ENCODE measurements at places on chromosomes 7 and 10.

- DNase-seq = no peak
These were observed 83.8 kb upstream of the TMEM168 start for GRCh38 chr7:112873831-112874553.

- no peak for DNase-seq
These were observed 162.5 kb upstream of the CELF2 start for GRCh38 chr10:10855151-10855581.

- no peak for DNase-seq
These were observed 108.8 kb upstream of the PCLO start for GRCh38 chr7:83271212-83272099.

- no peak for DNase-seq
These were observed 10.0 kb upstream of the DUSP5 start for GRCh38 chr10:110487411-110488331.

- DNase-seq = no peak
These were observed 37.1 kb downstream of the MASTL start for GRCh38 chr10:27192284-27192683.

DNA sequence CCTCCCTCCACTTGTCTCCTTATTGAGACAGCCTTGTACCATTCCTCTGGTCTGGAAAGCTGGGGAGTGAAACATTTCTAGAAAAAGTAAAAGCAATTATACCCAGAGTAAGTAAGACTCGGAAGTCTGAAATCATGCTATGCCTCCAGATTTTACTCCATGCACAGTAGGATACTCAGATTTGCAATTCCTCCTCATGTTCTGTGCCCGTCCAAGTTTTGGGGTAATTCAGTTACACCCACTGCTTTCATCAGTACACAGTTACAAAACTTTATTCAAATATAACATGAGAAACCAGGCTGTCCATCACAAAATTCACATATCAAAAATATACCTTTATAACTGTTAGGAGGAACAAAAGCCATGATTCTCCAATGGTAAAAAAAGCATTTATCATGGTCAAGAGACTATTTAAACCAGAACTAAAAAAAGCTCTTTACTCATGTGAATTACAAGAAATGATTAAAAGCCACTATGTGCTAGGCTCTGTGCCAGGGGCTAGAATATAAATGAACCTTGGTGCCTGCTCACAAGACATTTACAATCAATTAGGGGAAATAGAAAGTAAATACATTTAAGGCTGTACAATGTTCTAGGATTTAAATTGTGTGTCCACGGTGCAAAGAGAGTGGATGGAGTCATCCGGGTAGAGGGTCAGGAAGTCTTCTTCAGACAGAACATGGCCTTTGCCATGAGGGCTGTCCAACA lies 320.2 kb downstream of the ELMO1 start:
- no peak for DNase-seq

GRCh38 chr7:128075242-128076095 lies 44.2 kb upstream of the LRRC4 start:
- DNase-seq = no peak

DNA sequence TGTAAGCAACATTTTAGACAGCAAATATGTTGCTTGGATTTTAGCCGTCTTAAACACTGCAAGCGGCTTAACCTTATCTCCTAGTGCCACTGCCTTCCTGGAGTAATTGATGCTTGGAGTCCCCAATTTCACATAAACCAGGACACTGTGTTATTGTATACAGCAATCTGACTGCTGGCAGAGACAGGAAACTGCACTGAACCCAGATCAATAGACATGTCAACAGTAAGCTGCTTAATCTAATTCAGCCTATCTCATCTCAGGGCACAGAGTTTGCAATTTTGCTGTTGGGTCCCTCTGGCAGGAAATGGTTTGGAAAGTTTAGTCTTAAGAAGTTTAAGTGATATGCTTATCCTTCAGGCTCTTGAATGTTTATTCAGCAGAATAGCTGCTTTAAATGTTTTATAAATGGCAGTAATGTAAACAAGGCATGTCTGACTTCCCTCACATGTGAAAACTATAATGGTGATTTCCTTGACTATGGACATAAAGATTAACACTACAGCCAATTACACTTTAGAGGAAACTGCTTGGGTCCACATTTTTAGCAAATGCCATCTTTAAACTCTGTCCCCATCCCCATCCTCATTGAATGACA lies 598.6 kb downstream of the PARD3 start:
- DNase-seq = no peak

DNA sequence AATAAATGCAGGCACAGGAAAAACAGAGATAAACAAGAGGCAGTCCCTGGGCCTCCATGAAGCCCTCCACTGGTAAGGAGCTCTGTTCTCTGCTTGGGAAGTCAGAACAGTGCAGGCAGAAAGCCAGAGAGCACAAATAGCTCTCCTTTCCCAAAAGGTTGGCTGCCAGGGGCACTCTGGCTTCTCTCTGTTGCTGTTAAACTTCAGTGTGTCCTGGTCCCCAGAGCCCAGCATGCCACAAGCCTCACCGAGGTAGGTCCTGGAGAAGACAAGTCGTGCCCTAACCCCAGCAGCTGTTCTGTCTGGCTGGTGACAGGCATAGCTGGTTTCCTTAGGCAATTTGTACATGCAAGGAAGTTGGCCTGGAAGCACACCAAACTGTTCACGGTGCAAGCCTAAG lies 17.3 kb downstream of the SLC16A12 start:
- no peak for DNase-seq

DNA sequence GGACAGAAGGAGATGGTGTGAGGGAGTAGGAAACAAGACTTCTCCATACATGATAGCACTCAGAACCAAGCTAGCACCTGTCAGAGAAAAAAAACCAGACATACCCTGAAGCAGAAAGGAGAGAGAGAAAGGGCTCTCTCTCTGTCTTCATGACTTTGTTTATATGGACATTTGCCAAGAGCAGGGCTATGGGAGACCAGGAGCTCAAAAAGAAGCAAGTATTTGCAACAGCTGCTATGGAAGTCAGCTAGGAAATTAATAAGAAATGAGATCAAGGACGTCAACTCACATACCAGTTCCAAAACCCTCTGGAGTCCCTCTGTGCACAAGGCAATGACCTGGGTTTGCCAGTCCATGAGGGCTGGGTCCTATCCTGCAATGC lies 111.6 kb downstream of the SGMS1 start:
- DNase-seq = no peak

DNA sequence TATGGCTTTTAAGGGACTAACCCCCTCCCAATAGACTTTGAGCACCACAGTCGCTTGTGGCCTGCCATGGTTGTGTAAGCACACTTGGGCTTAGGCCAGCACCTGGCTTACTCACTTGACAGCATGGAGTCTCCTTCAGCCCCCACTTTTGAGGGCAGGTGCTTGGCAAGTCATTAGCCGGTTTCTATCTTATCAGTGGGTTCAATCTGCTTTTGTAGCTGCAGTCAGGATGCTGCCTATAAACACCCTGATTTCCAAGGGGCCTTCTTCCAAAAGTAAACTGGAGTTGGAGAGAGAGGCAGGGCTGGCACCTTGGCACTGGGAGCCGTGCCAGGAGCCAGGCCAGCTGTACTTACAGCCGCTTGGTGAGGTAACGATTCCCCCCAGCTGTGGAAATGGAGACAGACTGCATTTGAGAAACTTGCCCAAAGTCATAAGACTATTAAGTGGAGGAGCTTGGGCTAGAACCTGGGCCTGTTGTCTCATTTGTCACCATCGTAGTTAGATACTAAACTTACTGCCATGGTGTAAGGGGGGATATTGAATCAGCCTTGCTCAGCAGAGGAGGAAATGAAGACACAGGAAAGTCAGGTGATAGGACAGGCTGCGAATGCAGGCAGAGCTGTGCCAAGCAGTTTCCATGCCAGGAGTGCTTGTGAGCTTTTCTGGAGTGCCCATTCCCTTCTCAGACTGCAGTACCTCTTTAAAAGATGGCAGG lies 92.2 kb upstream of the EFCAB10 start:
- no peak for DNase-seq

- no peak for DNase-seq
These were observed 10.0 kb upstream of the EMX2 start for GRCh38 chr10:117532451-117533107.

- DNase-seq = peak; percentile 32
These were observed 8.4 kb upstream of the PGAM2 start for GRCh38 chr7:44073664-44074348.

- DNase-seq = no peak
These were observed 319.4 kb upstream of the GALNT17 start for GRCh38 chr7:70812511-70812910.

- no peak for DNase-seq
These were observed 89.5 kb upstream of the FAM3C start for GRCh38 chr7:121485467-121486243.

DNA sequence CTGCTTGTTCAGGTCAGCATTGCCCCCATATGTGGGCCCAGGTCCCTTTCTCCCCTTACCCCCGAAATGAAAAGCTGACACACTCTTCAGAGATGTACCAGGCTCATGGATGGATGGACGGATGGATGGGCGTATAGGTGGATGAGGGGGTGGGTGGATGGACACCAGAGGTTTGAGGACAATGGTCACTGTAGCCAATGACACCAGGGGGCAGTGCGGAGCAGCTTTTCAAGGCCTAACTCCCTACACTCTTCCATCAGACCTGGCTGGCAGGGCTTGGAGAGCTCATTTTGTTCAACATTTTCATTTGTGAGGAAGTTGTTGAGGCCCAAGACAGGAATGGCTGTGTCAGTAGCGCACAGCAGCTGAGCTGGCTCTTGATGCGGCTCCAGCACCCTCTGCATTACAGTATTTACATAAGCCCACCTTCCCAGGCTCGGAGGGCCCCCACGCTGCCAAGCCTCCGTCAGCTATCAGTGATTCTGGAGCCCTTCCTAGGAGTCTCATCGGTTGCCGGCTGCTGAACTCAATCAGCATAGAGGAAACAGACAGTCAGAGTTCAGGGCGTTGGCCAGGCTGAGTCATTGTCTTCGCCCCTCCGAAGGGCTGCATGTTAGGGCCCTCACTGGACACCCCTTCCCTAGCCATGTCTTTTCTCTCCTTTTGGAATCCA lies 11.6 kb upstream of the FFAR4 start:
- peak; percentile 8 for DNase-seq

DNA sequence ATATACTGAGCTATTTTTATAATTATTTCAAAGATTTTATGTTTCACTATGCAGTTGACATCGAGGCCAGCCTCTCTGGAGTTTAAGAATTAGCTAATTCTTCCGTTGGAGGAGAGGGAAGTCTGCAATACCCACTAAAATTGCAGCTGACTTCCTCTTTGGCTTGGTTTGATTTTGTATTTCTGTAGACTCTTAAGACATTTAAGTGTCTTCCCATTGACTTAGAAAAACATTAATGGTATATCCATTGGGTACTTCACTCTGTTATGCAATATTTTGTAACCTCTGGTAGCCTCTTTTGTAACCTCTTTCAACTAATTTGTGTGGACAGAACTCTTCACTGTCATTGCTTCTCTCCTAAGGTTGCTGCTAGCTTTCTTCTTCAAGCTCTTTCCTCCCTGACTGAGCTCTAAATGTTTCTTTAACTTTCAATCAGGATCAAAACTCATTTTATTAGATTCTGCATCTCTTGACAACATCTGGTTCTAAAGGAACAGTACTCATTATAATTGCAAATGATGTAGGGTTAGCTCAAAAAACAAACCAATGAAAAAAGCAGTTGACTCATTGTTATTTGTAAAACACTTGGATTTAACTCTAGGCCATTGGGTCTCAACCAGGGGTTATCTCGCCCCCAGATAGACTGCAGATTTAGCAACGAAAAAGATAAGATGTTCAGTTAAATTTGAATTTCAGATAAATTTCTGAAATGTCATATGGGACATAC lies 1.7 kb upstream of the ANKRD22 start:
- DNase-seq = no peak

DNA sequence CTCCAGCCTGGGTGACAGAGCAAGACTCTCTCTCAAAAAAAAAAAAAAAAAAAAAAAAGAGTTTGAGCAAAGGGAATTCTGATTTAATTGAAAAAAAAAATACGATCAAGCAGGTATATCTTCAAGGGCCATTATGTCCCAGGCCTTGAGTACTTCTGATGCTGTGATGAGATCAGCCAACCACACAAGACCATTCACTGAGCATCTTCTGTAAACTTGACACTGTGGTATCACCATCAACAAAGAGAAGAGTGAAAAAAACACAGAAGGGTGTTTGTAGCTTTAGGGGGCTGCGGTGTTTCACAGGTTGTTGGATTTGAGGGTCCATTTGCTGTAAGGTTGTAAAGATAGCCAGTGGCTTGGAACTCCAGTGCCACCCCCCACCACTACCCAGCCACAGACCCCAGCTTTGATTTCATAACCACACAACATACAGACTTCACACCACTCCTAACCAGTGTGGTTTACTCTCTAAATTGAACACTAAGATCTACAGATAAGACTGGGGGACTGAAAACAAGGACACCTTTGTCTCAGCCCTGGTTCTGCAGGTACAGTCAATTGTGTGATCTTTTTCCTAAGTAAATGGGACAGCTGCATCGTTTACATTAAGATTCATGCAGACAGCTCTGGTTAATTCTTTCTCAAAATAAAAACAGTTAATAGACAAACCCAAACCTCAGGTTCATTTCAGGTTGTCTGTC lies 66.4 kb downstream of the CDC123 start:
- DNase-seq = no peak

- DNase-seq = peak; percentile 39
These were observed 17.9 kb upstream of the TMEM225B start for GRCh38 chr7:99579956-99580777.

GRCh38 chr10:21488246-21488956 lies 37.1 kb downstream of the SKIDA1 start:
- no peak for DNase-seq

DNA sequence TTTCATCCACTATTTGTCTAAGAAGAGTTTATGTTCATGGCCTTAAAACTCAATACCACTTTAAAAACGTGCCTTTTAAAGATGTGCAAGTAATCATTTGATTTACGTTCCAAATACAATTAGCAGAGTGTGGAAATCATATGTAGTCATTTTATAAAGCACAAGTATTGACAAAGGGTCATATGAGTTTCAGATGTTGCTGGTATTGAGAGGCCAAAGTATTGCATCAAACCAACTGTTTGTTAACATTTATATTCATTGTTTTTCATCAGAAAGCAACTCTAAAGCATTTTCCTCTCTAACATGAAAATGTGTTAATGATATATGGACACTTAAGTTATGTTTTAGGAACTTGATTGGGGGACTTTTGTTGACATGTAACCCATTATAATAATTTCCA lies 11.5 kb upstream of the TSGA13 start:
- no peak for DNase-seq

GRCh38 chr7:98439484-98439883 lies 38.6 kb upstream of the BAIAP2L1 start:
- no peak for DNase-seq

DNA sequence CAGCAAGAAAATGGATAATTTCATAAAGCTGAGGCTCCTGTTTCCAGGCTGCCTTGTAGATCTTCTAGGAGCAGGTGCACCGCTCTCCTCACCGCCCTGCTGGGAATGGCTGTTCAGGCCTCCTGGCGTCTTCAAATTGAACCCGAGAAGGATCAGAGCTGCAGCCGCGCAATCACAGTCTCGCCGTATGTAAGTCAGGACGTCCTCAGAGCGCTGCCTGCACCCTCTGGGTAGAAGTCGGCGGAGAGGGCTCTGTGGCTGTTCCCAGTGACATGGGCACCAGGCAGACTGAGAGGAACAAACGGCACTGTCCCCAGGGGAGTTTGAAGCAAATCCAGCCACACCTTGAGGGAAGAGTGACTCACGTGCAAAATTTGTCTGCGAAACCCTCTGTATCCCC lies 476.9 kb downstream of the TCERG1L start:
- DNase-seq = no peak

- DNase-seq = no peak
These were observed 16.8 kb downstream of the DOCK1 start for GRCh38 chr10:126921974-126922525.

GRCh38 chr7:100692578-100692961 lies 1.5 kb downstream of the GIGYF1 start:
- no peak for DNase-seq

Measured in stimulated activated CD8-positive, alpha-beta memory T cell treated with anti-CD3 and anti-CD28 coated beads, Interleukin-12 subunit alpha, Interleukin-12 subunit beta, amount 100 ng/mL, for 1 hour (primary cell).